ENCODE measurements at places on chromosomes 6 and 20.

- DNase-seq = no peak
Observed at GRCh38 chr6:34531580-34532201, 24.4 kb downstream of the SPDEF start.

DNA sequence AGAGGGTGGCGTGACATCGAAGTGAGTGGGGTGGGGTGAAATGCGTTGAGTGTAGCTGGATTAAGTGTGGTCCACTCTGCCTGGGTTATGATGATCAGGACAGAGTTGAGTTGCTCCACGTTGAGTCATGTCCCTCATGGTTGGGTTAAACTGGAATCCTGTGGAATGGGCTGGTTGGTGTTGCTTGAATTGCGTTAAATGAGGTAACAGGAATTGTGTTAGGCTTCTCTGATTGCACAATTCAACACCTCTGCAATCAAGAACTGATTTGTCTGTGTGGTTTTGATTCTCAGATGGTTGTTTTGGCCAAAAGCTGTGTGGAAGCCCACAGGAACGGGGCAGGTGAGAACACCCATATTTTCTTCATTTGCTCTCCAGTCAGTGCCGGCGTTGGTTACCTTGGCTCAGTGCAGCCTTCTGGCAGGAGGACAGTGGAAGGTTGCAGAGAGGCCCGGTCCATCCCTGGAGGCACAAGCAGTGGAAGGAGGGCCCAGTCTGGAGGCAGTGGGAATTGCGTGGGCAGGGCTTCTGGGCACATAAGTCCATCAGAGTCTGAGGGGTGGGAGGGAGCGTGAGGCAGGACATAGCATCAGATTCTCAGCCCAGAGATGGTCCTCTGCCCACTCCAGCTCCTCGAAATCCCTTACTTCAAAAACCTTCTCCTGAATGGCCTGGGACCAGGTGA is 11.6 kb downstream of the NOTCH4 start:
- DNase-seq = no peak

GRCh38 chr20:39758876-39759275 is 796.7 kb downstream of the DHX35 start:
- no peak for DNase-seq

DNA sequence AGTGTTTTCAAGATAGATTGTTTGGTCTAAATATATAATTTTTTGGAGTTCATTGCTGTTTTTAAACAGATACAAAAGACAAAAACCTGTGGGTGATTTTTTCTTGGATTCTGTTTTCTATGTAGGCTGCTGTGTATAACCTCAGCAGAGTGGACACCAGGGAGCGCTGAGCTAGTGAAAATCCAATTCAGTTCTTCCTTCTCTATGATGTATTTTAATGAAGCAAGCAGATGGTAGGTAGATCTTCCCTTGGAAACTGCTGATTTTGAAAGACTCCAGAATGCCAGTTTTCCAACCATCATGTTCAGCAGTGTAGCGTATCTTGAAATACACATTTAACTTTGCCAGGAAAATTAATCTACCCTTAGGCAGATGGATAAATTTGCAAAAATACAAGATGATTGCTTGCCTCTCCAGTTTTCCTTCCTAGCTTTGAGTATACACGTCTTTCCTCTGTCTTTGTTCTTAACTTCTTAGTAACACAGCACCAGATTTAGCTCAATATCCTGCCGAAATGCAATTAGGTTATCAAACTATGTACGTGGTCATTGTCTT is 178.0 kb downstream of the PHF3 start:
- no peak for DNase-seq

Data from LHCN-M2 (cell line).